ENCODE measurements at places on chromosomes 7 and 10.

DNA sequence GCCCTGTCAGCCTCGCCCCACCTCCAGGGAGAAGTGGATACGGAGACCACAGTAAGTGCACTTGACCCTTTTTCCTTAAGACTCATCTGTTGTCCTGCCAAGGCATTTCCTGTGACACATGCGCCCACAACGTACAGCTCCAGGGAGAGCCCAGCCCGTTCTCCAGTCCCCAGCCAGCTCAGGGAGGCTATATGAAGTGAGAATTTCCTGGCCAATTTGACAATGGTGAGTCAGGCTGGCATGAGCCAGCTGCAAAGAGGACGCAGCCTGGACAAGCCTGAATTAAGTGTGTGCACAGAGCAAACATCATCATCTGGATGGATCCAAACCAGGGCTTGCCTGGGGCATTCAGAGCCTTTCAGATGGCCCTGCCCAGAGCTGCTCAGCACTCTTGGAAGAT lies 244.8 kb downstream of the KCNMA1 start:
- DNase-seq = peak; percentile 46

GRCh38 chr7:31896925-31897324 lies 173.3 kb downstream of the PDE1C start:
- no peak for DNase-seq

DNA sequence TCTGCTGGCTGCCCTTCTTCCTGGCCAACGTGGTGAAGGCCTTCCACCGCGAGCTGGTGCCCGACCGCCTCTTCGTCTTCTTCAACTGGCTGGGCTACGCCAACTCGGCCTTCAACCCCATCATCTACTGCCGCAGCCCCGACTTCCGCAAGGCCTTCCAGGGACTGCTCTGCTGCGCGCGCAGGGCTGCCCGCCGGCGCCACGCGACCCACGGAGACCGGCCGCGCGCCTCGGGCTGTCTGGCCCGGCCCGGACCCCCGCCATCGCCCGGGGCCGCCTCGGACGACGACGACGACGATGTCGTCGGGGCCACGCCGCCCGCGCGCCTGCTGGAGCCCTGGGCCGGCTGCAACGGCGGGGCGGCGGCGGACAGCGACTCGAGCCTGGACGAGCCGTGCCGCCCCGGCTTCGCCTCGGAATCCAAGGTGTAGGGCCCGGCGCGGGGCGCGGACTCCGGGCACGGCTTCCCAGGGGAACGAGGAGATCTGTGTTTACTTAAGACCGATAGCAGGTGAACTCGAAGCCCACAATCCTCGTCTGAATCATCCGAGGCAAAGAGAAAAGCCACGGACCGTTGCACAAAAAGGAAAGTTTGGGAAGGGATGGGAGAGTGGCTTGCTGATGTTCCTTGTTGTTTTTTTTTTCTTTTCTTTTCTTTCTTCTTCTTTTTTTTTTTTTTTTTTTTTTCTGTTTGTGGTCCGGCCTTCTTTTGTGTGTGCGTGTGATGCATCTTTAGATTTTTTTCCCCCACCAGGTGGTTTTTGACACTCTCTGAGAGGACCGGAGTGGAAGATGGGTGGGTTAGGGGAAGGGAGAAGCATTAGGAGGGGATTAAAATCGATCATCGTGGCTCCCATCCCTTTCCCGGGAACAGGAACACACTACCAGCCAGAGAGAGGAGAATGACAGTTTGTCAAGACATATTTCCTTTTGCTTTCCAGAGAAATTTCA lies 1.7 kb downstream of the ADRB1 start:
- no peak for DNase-seq

GRCh38 chr10:100347568-100348195 lies 649 bp downstream of the SCD start:
- DNase-seq = no peak

DNA sequence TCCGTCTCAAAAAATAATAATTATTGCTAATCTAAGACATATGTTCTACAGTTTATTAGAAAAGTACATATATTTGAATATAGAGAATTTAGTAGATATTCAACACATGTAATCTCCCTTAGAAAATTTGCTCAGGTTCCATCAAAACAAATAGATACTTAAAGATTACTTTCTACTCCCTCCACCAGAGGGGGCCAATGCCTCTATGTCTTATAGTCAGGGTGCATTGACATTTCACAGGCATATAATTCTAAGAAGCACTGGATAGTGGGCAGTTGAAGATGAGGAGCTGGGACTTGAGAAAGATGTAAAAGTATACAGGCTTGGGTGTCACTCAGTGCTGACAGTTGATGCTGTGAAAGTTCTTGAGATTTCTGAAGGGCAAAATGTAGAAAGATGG lies 301.6 kb upstream of the HPS1 start:
- DNase-seq = no peak

DNA sequence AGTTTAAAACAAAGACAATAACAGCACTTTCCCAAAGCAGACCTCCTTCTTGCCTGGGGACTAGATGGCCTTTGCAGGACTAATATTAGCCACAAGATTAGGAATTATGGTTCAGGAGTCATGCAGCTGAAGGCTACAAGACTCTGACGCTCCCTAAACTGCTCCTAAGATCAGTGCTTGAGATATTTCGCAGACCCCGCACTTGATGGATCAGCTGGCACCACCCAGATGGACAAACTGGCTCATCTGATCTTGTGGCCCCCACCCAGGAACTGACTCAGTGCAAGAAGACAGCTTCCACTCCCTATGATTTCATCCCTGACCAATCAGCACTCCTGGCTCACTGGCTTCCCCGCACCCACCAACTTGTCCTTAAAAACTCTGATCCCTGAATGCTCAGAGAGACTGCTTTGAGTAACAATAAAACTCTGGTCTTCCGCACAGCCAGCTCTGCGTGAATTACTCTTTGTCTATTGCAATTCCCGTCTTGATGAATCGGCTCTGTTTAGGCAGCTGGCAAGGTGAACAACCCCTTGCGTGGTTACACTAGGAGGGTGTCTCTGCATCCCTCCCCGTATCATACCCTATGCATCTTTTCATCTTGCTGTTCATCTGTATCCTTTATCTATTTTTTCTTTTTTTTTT lies 26.9 kb upstream of the NRBF2 start:
- peak; percentile 5 for DNase-seq

DNA sequence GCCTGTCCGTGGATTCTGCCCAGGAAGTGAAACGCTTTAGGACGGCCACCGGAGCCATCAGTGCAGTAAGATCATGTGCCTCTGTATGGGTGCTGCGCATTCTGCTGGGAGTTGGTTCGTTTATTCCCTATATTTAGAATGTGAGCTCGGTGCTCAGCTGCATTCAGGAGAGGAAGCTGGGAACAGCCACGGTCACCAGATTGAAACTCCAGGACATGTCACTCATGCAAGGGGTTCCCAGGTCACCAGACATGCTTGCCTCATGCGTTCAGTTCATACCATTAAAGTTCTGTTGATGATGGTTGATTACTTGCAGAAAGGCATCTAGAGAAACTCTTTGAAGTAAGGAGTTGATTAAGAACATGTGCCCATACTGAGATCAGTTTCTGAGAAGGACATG lies 78.1 kb downstream of the TRRAP start:
- no peak for DNase-seq

DNA sequence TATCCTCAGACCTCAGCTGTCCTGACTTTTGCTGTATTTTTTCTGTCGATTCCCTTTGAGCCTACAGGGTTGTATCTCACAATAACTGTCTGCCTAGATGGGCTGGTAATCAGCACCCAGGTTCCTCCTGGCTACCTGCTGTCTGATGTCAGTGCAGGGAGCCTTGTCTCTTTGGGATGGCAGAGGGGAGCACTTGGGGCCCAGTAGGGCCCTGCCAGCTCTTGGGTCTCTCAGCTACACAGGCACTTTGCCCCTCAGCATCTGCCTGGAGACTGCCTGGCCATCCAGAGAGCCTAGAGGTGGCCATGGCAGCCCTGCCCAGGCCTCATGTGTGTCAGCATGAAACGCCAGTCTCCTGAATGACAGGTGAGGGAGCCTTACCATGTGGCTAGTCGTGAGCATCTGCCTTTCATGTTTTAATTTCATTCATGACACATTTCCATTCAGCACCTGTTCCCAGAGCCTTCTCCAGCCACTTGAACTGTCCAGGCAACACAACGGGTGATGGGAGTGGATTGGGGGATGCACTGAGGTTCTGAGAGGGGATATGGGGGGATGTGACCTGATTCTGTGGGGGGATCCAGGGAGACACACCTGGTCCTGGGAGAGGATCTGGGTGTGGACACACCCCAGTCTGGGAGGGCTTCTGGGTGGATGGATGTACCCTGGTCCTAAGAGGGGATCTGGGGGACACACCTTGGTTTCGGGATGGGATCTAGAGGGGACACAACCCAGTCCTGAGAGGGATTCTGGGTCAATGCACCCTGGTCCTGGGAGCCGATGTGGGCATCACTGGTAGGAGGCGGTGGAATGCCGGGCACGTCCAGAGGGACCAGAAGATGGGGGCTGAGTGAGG lies 21.9 kb downstream of the ADCY1 start:
- DNase-seq = no peak

- DNase-seq = no peak
Measured at GRCh38 chr7:117975476-117975875, 102.2 kb upstream of the CTTNBP2 start.

- DNase-seq = no peak
Measured at GRCh38 chr10:91493313-91493712, 83.2 kb downstream of the HECTD2 start.

GRCh38 chr7:25304691-25305090 lies 76.4 kb upstream of the NPVF start:
- no peak for DNase-seq

DNA sequence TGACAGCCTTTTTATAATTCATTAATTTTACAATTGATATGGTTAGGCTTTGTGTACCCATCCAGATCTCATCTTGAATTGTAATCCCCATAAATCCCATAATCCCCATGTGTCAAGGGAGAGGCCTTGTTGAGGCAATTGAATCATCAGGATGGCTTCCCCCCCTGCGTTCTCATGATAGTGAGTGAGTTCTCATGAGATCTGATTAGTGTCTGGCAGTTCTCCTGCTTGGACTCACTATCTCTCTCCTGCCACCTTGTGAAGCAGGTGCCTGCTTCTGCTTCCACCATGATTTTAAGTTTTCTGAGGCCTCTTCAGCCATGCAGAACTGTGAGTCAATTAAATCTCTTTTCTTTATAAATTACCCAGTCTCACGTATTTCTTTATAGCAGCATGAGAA lies 165.7 kb upstream of the GNAI1 start:
- no peak for DNase-seq

All from thoracic aorta (tissue), 2 donors.